ENCODE measurements at places on chromosomes 7 and 10.

GRCh38 chr7:149070372-149071125 is 20.0 kb downstream of the ZNF786 start:
- no peak for DNase-seq

GRCh38 chr7:29122081-29122480 is 24.3 kb downstream of the CPVL start:
- no peak for DNase-seq

DNA sequence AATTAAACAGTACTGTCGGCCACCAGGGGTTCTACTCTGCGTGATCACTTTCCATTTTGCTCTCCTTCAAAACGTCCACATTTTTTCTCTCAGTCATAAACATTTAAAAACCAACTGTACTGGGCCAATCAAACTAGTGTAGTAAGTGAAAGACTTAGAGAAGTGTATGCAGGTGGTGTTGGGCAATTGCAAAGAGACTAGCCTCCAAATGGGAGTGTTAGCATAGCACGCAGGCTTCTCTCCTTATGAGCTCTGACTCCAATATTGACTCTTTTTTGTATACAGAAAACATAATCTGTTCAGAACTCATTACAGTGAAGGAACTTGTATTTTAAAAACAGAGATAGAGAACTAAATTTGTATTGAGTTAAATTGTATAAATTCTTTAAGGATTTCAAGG is 150.6 kb downstream of the SDK1 start:
- no peak for DNase-seq

DNA sequence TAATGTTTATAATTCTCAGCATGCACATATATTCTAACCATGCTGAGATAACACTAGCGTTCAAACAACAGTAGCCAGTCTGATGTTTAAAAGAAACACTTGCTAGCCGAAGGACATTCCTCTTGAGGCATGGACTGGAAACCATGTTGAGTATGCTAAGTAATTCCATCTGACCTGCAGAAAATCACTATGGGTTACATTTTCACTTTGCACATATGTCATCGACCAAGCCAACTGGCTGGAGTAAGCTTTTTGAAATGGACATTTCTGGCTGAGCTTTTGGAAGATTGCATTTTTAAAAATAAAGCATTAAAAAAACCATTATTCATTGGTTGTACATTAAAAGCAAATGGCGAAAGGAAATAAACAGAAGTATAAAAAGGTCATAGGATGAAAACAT is 88.2 kb downstream of the BBS9 start:
- DNase-seq = no peak

DNA sequence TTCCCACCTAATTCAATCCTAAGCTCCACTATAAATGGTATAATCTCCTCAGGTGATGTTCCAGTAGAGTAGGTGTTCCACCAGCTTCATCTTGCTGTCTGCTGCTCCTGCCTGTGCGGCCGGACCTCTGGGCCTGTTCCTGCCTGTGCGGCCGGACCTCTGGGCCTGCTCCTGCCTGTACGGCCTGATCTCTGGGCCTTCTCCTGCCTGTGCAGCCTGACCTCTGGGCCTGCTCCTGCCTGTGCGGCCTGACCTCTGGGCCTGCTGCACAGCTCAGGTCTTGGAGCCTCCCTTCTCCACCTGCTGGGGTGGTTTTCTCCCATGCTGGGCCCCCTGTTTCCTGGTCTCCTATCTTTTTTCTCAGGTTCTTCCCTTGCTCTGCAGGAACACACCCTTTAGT is 117.8 kb downstream of the USP6NL start:
- DNase-seq = no peak

GRCh38 chr10:79397575-79398303 is 47.7 kb downstream of the ZCCHC24 start:
- no peak for DNase-seq

- DNase-seq = no peak
These were observed 33.9 kb upstream of the CTTNBP2 start for GRCh38 chr7:117907049-117907640.

GRCh38 chr10:93083743-93084539 is 10.2 kb downstream of the CYP26A1 start:
- no peak for DNase-seq

- no peak for DNase-seq
These were observed 9.2 kb downstream of the SGMS1 start for GRCh38 chr10:50614444-50615137.

GRCh38 chr7:112908086-112908485 is 117.9 kb upstream of the TMEM168 start:
- no peak for DNase-seq

GRCh38 chr7:44994877-44995554 is 5.0 kb upstream of the CCM2 start:
- no peak for DNase-seq

- DNase-seq = no peak
These were observed 967 bp downstream of the ADARB2 start for GRCh38 chr10:1736144-1736971.

GRCh38 chr7:94016786-94017185 is 12.6 kb upstream of the BET1 start:
- DNase-seq = no peak

- no peak for DNase-seq
These were observed 258.9 kb upstream of the NPY start for GRCh38 chr7:24025094-24025493.

GRCh38 chr7:143331179-143331801 is 15.4 kb downstream of the CLCN1 start:
- DNase-seq = no peak

DNA sequence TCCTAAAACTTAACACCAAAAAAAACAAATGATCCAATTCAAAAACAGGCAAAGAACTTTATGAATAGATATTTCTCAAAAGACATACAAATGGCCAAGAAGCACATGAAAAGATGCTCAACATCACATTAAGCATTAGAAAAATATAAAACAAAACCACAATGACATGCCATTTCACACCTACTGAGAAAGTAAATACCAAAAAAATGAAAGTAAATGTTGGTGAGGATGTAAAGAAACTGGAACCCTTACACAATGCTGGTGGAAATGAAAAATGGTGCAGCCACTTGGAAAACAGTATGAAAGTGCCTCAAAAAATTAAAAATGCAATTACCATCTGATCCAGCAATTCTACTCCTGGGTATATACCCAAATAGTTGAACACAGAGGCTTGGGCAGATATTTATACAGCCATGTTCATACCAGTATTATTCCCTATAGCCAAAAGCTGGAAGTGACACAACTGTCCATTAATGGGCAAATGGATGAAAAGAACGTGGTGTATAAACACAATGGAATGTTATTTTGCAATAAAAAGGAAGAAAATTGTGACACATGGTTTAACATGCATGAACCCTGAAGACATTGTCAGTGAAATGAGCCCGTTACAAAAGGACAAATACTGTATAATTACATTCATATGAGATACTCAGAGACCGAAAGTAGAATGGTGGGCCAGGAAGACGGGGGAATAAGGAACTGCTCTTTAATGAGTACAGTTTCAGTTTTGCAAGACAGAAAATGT is 89.0 kb downstream of the JMJD1C start:
- no peak for DNase-seq

DNA sequence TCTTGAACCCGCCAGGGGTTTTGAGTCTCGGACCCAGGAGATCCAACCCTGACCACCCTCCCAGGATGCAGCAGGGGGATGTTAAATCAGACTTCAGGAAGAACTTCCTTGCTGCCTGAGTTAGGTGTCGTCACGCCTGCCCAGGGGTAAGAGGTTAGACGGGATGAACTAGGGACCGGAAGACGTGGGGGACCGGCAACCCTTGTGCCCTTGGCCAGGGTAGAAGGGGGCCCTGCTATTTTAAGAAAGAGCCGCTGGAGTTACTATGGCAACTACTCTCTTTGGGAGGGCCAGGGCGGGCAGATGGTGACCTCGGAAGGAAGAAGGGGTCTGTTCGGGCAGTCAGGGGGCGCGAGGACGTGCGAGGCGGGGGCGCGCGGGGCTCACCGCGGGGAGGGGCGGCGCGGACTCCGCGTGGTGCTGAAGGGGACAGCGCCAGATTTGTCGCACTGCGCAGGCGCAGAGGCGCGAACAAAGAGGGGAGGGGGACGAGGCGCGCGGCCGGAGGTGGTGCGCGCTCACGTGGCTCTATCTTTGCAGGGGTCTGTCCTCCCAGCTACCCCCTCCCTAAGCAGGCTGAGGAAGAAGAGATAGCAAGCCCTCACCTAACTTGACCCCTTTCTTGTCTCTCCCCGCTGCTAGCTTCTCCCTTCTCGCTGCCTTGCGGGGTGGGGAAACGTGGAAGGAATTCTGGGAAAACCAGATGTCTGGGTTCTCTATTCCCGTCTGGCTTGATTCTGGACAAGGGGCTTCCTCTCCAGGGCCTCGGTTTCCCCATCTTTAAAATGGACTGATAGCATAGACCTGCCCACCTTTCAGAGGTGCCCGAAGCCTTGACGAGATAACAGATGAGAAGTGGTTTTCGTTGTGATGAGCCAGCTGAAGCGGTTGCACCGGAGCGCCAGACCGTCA is 940 bp upstream of the PSD start:
- peak; percentile 29 for DNase-seq

GRCh38 chr10:68106656-68107055 is 2.6 kb upstream of the MYPN start:
- no peak for DNase-seq

DNA sequence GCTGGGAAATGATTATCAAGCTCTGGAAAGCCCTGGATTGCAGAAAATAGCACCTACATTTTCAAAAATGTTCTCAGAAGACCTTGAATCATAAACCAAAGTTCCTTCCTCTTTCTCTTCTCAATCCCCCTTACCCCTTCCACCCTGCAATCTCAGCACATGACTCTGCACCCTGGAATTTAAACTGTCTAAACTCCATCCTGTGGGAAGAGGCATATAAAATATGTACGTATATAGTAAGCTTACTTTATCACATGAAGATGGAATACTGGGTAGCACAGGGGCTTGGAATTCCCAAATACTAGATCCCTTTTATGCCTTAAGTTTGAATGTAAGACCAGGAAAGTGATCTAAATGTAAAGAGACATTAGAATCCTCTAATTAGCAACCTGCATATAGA is 7.7 kb downstream of the AGMO start:
- no peak for DNase-seq

DNA sequence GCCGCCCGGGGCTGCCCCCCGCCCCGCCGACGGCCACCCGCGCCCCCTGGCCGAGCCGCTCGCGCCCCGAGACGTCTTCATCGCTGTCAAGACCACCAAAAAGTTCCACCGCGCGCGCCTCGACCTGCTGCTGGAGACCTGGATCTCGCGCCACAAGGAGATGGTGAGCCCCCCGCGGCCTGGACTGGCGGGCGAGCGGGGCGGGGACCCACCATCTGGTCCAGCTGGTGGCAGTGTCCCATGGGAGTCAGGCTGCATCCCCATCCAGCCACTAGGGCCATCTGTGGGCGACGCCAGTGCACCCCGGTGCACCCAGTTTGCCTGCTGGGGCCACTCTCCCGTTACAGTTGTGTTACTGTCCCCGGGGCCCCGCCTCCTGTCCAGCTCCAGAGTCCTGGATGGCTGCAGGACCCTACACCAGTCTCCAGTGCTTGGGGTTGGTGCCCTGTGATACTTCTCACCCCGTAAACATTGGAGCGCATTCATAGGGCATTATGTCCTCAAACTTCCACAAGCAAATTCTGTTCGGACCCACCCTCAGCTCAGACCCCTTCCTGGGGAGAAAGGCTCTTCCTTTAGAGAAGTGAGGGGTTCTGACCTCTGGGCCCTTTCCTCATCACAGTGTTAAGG is 672 bp downstream of the LFNG start:
- no peak for DNase-seq

DNA sequence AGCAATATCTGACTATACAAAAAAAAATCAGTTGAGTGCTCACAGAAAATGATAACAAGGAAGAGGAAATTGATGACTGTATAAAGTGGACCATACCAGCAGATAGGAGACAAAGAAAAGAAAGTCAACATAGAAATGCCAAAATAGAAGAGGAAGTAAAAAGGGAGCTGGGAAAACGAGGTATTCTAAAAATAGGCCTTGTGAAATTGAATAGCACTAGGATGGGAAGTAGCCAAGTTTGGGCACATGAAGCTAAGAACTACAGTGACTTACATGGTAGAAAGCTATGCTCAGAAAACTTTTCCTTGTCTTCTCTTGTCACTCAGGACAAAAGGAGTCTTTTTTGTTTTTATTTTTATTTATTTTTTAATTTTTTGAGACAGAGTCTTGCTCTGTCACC is 76.2 kb upstream of the APBB1IP start:
- DNase-seq = no peak

- no peak for DNase-seq
These were observed 70.6 kb downstream of the FGFR2 start for GRCh38 chr10:121527690-121528089.

DNA sequence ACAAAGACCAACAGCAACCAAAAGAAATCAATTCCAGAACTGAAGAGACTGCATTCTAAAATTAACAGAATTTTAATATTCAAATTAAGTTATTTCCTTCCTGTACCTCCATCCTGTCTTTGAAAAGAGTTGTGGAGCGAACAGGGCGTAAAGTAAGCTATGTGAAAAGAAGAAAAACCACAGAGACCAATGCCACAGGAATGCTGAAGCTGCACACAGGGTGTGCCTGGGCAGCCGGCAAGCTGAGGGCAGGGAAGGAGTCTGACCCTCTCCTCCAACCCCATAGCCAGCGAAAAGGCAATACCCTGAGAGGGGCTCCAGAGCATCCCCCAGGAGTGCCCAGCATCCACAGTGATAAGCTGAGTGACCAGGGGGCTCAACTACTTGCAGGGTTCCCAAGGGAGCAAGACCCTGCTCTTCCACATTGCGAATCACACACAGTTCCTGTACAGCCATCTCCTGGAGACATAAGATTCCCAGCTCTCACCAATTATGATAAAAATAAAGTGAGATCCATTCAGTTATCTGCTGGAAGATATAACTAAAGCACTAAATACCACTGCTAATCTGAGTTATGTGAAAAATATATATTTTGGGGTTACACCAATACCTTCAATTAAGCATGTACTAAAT is 93.8 kb downstream of the PARD3 start:
- no peak for DNase-seq

GRCh38 chr7:43559171-43559945 is 23.6 kb upstream of the STK17A start:
- no peak for DNase-seq

GRCh38 chr7:1623810-1624209 is 46.3 kb upstream of the ELFN1 start:
- DNase-seq = no peak

DNA sequence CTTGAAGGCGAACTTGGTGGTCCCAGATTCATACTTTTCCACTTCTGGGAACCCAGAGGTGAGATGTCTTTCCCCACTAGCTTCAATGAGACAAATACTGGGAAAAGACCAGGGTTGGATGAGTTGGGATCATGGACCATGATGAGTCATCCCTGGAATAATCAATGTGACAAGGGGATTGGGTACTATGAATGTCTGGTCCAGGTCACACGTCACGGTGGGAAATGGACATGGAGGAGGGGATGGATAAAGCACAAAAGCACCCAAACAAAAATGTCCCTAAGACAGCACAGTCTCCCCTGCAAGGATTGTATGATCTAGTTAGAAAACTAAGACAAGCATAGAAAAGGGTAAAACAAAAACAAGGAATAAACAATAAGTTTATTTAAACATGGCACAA is 12.4 kb upstream of the SORBS1 start:
- no peak for DNase-seq
